ENCODE measurements at places on chromosomes 4 and X. TPM values are rescaled to one million over a fixed set of nuclear protein-coding genes. Genes with fewer than 3 reads are reported as not detected.

SLC7A11 gene
- total RNA-seq, result 13.2 TPM

MAGEA12 gene
- total RNA-seq, result not detected

RIPPLY1 gene
- total RNA-seq, result not detected

XAGE1A gene
- not detected for total RNA-seq

CYTL1 gene
- total RNA-seq, result 0.73 TPM

LARP1B gene
- total RNA-seq, result 16.8 TPM

PRR32 gene
- total RNA-seq, result not detected

TCEAL9 gene
- 55.0 TPM for total RNA-seq
